Activated CD4-positive, alpha-beta T cell treated with anti-CD3 and anti-CD28 coated beads, Interleukin-2, amount 10 ng/mL, durations not matched to agents 24 days and 14 days (primary cell): ENCODE measurements at places on chromosomes 1 and 21. TPM values are rescaled to one million over a fixed set of nuclear protein-coding genes. Genes with fewer than 3 reads are reported as not detected.
A peak's percentile ranks its signal among the peaks of the same experiment; 100 is the strongest.

Gene FAM167B
- total RNA-seq = 0.23 and 0.57 TPM in 2 replicates

Gene SYPL2
- 0.07 TPM in 1 of 2 replicates, not detected in the other for total RNA-seq

Gene WNT9A
- not detected in 2 replicates for total RNA-seq

GRCh38 chr1:245718123-245718522 is 563.3 kb downstream of the KIF26B start:
- no peak for DNase-seq

DNA sequence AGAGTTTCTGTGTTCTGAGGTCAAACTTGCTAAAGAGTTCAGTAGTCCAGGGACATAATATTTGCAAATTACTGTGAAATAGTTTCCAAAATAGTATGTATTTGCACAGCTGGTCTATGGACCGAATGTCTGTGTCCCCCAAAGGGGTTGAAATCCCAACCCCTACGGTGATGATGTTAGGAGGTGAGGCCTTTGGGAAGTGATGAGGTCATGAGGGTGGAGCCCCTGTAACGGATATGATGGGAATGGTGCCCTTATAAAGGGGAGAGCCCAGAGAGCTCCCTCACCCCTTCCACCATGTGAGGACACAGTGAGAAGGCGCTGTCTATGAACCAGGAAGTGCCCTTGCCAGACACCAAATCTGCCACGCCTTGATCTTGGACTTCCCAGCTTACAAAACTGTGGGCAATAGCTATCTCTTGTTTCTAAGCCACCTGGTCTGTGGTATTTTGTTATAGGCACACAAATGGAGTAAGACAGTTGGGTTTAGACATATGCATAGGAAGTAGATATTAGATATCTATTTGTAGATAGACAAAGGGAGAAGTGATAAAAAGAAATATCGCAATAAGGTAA is 21.7 kb downstream of the RNF187 start:
- no peak for DNase-seq

GRCh38 chr21:30921129-30921528 is 39.7 kb upstream of the KRTAP11-1 start:
- DNase-seq = no peak

DNA sequence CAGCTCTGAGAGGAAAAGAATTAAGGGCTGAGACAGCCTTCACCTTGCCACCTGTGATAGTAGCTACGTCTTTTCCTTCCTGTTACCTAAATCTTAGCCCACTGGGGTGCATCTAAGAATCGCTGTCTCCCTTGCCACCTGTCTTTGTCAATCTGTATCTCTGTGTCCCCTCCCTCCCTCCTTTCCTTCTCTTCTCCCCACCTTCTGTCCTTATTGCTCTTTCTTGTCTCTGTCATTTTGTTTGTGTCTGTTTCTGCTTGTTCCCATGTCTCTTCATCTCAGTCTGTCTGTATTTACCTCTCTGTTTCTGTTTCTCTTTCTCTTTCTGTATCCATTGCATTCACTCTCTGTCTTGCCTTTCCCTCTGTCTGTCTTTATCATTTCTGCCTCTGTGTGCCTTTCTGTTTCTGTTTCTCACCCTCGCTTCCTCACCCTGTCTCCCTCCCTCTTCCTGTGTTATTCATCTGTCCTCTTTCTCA is 30.2 kb downstream of the SLC22A15 start:
- peak; percentile 77 for DNase-seq

DNA sequence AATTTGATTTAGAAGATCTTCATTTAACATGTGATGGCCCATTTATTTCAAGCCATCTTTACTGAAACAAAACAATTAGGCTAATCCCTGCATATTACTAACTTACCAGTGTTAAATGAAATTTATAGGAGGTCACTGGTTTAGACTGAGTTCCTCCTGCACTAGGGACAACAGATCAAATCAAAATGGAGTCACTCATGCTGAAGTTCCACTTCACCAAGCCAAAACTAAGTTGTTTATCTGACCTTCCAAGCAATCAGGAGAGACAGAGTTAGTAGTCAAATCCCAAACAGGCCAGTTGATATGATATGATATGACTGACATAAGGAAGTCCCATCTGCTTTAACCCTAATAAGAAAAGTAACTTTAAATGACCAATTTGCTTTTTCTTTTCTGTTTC is 4.8 kb downstream of the LYST start:
- DNase-seq = no peak

- no peak for DNase-seq
Measured at GRCh38 chr1:99331083-99331482, 66.8 kb downstream of the PLPPR4 start.

- no peak for DNase-seq
Measured at GRCh38 chr1:9439074-9439761, 100.0 kb upstream of the SLC25A33 start.

DNA sequence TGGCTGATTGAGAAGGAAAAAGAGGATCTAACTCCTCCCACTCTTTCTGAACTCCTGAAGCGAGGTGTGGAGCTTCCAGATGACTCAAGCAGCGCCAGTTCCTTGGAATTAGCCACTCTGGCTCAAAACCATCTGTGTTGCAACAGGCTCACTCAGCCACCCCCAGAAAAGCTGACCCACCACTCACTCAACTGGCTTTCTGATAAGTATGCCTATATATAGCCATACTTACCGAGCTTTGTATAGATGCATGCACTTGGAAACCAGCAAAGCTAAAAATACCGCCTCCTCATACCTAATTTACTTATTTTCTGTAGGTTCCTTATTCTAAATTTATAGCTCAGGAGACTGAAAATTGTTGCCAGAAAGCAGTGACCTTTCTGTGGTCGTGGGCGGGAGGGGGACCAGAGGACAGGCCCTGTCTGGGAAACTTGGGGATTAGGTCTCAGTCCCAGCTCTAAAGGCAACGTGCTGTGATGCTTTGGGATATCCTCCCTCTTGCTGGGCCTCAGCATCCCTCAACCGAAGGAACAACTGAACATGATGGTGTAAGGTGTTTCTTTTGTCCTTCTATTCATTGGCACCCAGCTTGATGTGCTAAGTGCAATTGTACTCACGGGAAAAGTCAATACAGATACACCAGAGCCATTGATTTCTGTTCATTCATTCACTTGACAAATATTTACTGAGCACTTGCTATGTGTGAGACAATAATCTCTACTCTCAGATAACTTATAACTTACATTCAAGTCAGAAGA is 65.7 kb downstream of the NENF start:
- no peak for DNase-seq

- no peak for DNase-seq
Measured at GRCh38 chr1:183101841-183102276, 78.6 kb downstream of the LAMC1 start.

GRCh38 chr1:78250201-78250600 is 204.4 kb downstream of the GIPC2 start:
- no peak for DNase-seq

DNA sequence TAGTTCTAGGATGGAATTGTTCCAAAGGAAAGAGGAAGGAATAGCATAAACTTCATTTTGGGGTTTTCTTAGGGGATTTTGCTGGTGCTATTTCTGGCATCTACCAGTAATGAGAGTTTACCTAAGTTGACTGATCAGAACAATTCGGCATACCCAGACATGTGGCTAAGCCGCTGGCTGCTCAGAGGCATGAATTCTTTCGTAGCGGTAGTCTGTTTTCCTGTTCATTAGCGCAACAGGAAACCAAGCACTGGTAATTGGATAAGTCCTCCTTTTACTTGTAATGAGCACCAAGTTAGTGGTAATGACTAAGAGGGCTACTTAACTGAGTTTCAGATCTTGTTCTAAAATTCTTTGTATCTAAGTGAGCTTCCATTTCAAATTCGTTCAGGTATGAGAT is 38.6 kb downstream of the C21orf91 start:
- DNase-seq = peak; percentile 78

- DNase-seq = no peak
Measured at GRCh38 chr1:30194741-30195423, 528.5 kb downstream of the MATN1 start.
